ENCODE measurements at places on chromosomes 1 and 21.

DNA sequence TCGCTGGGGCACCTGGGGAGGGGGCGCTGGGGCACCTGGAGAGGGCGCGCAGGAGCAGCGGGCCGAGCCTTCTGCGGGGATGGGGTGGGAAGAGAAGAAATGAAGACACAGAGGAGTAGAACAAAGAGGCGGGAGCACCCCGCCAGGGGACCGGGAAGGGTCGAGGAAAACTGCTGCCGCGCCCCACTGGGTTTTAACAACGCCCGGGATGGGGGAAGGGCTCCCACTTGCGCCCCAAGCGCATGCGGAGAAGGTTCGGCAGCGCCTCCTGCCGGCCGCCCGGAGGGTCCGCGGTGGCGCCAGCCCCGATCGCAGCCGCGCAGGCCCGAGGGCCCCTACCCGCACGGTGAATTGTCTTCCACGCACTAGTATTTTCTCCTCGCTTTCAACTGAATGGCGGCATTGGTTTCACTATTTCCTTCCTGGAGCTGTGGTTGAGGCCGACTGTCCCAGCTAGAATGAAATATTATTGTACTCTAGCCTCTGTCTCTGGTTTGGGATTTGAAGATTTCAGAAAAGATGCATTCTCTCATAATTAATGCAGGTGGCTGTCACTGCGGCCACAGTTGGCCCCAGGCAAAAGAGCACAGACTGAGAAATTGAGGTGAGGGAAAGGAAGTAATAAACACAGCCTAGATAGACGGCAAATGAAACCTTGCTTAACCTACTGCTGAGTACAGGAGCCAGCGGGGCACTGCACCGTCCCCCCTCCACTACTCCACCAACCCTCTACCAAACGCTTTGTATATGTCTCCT is 57.3 kb downstream of the MAB21L3 start:
- peak; percentile 64 for DNase-seq

DNA sequence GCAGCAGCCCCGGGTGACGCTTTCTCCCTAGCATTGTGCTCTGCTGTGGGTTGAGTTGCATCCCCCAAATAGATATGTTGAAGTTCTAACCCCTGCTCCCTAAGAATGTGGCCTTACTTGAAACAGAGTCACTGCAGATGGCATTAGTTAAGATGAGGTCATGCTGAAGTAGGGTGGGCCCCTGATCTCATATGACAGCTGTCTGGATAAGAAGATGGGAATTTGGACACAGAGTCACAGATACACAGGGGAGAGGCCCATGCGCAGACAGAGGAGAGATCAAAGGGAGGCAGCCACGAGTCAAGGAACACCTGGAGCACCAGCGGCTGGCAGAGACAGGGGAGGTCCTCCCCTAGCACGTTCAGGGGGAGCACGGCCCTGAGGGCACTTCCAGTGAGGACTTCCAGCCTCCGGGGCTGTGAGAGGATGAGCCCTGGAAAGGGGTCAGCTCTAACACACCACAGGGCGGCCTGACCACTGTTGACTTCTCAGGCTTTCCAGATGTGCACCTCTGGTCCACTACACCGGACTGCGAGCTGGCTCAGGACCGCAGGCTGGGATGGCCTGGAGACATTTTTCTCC is 46.4 kb downstream of the ABCG1 start:
- no peak for DNase-seq

GRCh38 chr1:237901299-237901934 is 10.7 kb upstream of the ZP4 start:
- no peak for DNase-seq

DNA sequence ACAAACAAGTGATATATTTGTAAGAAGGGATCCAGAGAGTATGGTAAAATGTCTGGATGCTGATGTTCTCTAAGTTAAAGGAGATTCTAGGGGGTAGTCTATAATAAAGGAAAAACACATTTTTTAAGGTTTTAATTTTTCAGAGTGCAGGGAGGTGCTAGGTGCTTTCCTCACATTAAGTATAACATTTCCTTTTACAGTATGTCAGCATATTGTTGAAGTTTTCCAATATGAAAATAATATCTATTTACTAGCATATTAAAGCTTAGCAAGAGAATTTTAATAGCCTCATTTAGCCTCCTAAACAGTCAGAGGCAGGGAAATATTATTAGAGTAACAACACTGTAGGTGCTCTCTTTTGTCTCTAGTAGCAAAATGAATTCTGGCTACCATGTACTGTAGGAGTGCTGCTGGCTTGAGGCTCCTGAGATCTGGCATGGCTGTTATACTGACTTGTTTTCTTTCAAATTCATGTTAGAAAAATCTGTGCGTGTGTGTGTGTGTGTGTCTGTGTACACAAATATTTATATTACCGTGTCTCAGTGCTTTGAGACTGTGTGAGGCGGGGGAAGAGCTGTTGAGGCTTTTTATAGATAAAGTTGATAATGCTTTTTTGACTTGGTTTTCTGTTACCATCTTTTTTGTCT is 71.0 kb downstream of the POU2F1 start:
- DNase-seq: no peak

DNA sequence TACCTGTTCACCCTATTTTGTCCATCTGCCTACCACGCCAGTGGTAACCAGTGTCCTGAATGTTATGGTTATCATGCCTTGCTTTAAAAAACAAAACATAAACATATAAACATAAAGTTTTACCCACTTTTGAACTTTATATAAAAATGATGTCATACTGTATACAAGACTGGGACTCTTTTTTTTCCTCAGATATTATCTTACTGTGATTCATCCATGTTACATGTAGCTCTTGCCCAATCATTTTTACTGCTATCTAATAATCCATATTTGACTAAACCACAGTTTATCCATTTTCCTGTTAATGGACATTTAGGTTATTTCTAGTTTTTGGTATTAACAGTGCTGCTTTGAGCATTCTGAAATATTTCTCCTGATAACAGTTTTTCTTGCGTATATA is 78.8 kb downstream of the GPR161 start:
- DNase-seq: peak; percentile 12

GRCh38 chr21:40060083-40060677 is 192.9 kb downstream of the PCP4 start:
- DNase-seq: no peak

All from fibroblast of skin of right biceps (primary cell).